ENCODE measurements at places on chromosomes 16 and 17. TPM values are rescaled to one million over a fixed set of nuclear protein-coding genes. Genes with fewer than 3 reads are reported as not detected.

DNA sequence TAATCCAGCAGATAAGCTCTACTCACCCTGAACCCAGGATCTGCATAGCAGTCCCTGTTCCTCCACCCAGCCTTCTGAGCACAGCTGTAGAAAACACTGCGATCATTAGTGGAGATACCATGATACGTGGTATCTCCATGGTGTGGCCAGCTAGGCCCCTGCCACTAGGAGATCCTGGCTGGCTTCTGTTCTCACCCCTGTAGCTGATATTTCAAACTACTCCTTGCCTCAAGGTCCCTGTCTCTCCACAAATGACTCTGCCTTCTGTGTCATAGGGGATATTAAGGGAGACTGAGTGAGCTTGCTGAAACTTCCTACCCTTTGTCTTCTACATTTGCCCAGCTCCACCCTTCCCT, 44.3 kb downstream of the ERN1 start:
- H3K27ac ChIP-seq: peak overlapping the region; percentile 99
- H3K36me3 ChIP-seq: no peaks in the 10 kb centered on the region
- no peak for DNase-seq

DNA sequence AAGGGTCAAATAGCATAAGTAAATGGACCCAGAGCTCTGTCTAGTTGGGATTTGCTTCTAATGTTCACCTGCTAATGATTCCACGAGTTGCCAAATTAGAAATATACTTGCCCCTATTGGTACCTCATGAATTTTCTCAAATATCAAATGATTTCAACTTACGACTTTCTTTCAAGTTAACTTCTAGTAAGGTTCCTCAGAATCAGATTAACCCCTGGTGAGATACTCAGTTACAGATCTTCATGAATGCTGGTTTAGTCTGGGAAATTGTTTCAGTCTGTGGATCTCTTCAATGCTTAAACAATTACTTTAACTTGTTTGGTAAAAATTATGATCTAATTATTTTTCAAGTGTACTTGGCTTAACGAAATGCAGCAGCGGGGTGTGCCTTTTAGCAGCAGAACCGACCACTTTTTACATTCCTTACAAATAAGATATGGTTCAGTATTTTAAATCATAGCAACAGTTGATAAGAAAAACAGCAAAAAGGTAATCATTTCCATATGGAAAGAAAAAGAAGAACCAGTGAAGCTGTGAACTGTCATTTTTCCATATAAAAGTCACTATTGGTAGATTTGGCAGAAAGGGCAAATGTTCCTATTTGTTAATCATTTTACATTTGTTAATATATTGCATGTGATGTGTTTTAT, 34.5 kb downstream of the TUBD1 start:
- no peak overlapping the region for H3K4me3 ChIP-seq
- H3K27me3 ChIP-seq: no peaks in the 10 kb centered on the region
- H3K36me3 ChIP-seq: no peaks in the 10 kb centered on the region
- peak overlapping the region; percentile 98 for H3K27ac ChIP-seq
- H3K4me1 ChIP-seq: peaks cover 59% of the 10 kb centered on the region
- DNase-seq: no peak

- no peaks in the 10 kb centered on the region for H3K36me3 ChIP-seq
- H3K27me3 ChIP-seq: no peaks in the 10 kb centered on the region
- peaks cover 6% of the 10 kb centered on the region for H3K4me1 ChIP-seq
- DNase-seq: no peak
- H3K27ac ChIP-seq: no peak overlapping the region
- H3K4me3 ChIP-seq: no peak overlapping the region
Measured at GRCh38 chr16:55642611-55643010, 13.2 kb upstream of the SLC6A2 start.

GRCh38 chr16:89700649-89701424, 668 bp downstream of the SPATA2L start:
- DNase-seq: peak; percentile 57
- peaks cover 5% of the 10 kb centered on the region for H3K4me1 ChIP-seq
- no peaks in the 10 kb centered on the region for H3K27me3 ChIP-seq
- H3K4me3 ChIP-seq: peak overlapping the region; percentile 67
- peak overlapping the region; percentile 29 for H3K27ac ChIP-seq

- H3K4me1 ChIP-seq: no peaks in the 10 kb centered on the region
- no peaks in the 10 kb centered on the region for H3K36me3 ChIP-seq
- H3K27ac ChIP-seq: no peak overlapping the region
- no peaks in the 10 kb centered on the region for H3K27me3 ChIP-seq
- H3K4me3 ChIP-seq: no peak overlapping the region
Measured at GRCh38 chr17:22233382-22233781, 541.1 kb downstream of the KCNJ18 start.

- H3K27ac ChIP-seq: no peak overlapping the region
- peaks cover 6% of the 10 kb centered on the region for H3K4me1 ChIP-seq
- no peaks in the 10 kb centered on the region for H3K36me3 ChIP-seq
- H3K27me3 ChIP-seq: no peaks in the 10 kb centered on the region
- no peak overlapping the region for H3K4me3 ChIP-seq
- no peak for DNase-seq
Measured at GRCh38 chr16:54932737-54933254, 2.1 kb downstream of the IRX5 start.

GRCh38 chr17:51251010-51251409, 8.8 kb downstream of the MBTD1 start:
- peaks cover 5% of the 10 kb centered on the region for H3K4me1 ChIP-seq
- peaks cover 43% of the 10 kb centered on the region for H3K36me3 ChIP-seq
- no peak for DNase-seq
- no peak overlapping the region for H3K27ac ChIP-seq
- H3K4me3 ChIP-seq: no peak overlapping the region
- no peaks in the 10 kb centered on the region for H3K27me3 ChIP-seq

GRCh38 chr17:75454193-75454592, 2.2 kb upstream of the TMEM94 start:
- DNase-seq: no peak
- H3K4me1 ChIP-seq: peaks cover 29% of the 10 kb centered on the region
- H3K27me3 ChIP-seq: no peaks in the 10 kb centered on the region
- H3K4me3 ChIP-seq: no peak overlapping the region

GRCh38 chr16:20944861-20945574, 44.4 kb downstream of the LYRM1 start:
- peaks cover 7% of the 10 kb centered on the region for H3K4me1 ChIP-seq
- H3K4me3 ChIP-seq: no peak overlapping the region
- no peak for DNase-seq
- no peaks in the 10 kb centered on the region for H3K27me3 ChIP-seq

DNA sequence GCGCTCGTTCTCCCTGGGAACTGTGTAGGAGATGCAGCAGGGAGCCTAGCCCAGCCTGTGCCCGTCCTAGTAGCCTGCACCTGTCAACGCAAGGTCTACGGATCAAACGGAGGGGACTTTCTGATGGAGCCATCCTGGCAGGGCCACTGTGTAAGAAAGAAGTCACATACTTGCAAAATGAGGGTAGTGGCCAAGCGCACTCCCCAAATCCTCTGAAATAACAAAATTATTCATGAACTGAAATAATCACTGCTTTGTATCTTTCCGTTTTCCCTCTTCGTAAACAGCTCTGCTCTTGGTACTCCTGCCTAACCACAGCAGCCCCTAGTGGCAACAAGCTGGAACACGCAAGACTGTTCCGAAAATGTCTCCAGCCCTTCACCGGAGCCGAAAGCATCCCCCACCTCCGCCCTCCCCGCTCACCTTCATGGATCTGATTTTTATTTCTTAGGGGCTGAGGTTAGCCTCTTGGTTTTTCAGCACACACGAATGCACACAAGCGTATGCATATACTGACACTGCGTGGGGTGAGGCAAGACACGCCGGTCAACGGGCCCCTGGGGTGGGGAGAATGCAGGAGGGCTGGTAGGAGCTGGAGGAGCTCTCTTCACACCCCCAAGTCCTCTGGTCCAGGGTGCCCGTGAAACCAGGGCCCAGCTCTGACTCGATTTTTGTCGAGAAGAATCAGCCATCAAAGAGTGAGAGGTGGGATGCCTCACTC, 100.8 kb downstream of the ABCC12 start:
- no peak overlapping the region for H3K4me3 ChIP-seq
- H3K4me1 ChIP-seq: peaks cover 19% of the 10 kb centered on the region
- no peaks in the 10 kb centered on the region for H3K27me3 ChIP-seq
- no peak overlapping the region for H3K27ac ChIP-seq

DNA sequence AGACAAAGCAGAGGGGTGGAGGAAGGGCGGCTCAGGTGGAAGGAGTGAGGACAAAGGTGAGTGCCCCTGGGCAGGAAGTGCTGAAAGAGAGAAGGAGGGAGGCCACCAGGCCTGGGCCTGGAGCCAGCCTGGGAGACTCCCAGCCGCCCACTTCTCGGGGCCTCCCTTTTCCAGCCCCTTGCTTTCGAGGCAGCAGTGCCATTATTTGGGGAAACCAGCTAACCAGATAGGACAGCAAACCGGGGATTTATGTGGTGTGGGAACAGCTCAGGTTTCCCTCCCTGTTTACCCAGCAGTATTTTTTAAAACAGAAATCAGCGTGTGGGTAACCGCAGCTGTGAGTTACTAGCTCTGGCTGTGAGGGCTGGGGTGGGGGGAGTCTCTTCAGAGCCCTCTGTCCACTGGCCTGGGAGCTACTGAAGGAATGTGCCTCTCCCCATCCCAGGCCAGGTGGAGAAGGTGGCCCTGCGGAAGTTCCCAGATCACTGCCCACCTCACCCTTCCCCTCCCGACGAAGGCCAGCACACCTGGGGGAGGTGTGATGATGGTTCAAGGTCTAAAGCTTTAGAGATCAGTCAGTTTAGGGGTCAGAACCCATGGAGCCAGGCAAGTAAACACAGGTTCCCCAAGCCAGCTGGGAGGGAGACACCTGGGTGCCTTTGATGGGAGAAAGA, 8.4 kb upstream of the MEOX1 start:
- no peaks in the 10 kb centered on the region for H3K27me3 ChIP-seq
- peak; percentile 78 for DNase-seq
- no peak overlapping the region for H3K4me3 ChIP-seq
- H3K36me3 ChIP-seq: no peaks in the 10 kb centered on the region

- no peak overlapping the region for H3K4me3 ChIP-seq
- no peaks in the 10 kb centered on the region for H3K4me1 ChIP-seq
- no peak for DNase-seq
- no peak overlapping the region for H3K27ac ChIP-seq
Measured at GRCh38 chr16:67883872-67884261, 818 bp upstream of the NRN1L start.

DNA sequence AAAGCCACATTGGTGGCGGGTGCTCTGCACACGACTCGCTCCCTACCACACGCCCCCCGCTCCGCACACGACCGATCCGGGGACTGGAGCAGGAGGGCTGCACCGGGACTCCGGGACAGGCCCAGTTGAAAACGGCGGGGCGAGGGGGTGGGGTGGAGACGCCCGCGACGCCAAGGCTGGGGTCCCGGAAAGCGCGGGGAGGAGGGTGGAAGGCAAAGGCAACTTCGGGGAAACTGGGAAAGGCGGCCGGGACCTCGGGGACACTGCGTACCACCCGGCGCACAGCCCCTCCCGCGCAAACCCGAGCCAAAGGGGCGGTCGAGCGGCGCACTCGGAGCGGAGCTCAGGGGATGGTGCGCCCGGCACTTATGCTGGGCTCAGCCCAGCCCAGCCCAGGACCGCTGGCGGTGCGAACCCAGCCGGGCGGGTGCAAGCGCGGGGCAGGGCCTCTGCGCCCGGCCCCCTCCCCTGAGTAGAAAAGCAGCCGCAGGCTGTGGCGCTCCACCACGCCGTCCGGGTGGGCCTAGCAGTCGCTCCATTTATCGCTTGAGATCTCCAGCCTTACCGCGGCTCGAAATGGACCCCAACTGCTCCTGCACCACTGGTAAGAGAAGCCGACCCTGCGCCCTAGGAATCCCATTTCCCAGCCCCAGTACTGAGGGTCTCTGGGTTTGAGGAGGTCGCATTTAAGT, at the start of gene MT1M:
Gene MT1M (plus strand): TSS at position 504 of the 692 bp plus-strand sequence. CDS start 73 bp downstream, at position 577.
- no peak within 1 kb of the TSS for H3K4me3 ChIP-seq
- peaks cover 11% of the 10 kb centered on the region for H3K4me1 ChIP-seq

- H3K27ac ChIP-seq: no peak overlapping the region
- H3K4me1 ChIP-seq: peaks cover 14% of the 10 kb centered on the region
- H3K36me3 ChIP-seq: no peaks in the 10 kb centered on the region
- H3K4me3 ChIP-seq: no peak overlapping the region
Measured at GRCh38 chr17:17906418-17907215, 65.6 kb downstream of the TOM1L2 start.

GRCh38 chr17:76550712-76551615, 11.1 kb downstream of the PRCD start:
- no peaks in the 10 kb centered on the region for H3K36me3 ChIP-seq
- DNase-seq: no peak
- peaks cover 15% of the 10 kb centered on the region for H3K4me1 ChIP-seq
- no peak overlapping the region for H3K4me3 ChIP-seq
- H3K27ac ChIP-seq: peak overlapping the region; percentile 38
- no peaks in the 10 kb centered on the region for H3K27me3 ChIP-seq

GRCh38 chr17:8300627-8301242, 5.5 kb upstream of the SLC25A35 start:
- H3K4me3 ChIP-seq: no peak overlapping the region
- no peak overlapping the region for H3K27ac ChIP-seq
- DNase-seq: peak; percentile 58
- no peaks in the 10 kb centered on the region for H3K36me3 ChIP-seq

DNA sequence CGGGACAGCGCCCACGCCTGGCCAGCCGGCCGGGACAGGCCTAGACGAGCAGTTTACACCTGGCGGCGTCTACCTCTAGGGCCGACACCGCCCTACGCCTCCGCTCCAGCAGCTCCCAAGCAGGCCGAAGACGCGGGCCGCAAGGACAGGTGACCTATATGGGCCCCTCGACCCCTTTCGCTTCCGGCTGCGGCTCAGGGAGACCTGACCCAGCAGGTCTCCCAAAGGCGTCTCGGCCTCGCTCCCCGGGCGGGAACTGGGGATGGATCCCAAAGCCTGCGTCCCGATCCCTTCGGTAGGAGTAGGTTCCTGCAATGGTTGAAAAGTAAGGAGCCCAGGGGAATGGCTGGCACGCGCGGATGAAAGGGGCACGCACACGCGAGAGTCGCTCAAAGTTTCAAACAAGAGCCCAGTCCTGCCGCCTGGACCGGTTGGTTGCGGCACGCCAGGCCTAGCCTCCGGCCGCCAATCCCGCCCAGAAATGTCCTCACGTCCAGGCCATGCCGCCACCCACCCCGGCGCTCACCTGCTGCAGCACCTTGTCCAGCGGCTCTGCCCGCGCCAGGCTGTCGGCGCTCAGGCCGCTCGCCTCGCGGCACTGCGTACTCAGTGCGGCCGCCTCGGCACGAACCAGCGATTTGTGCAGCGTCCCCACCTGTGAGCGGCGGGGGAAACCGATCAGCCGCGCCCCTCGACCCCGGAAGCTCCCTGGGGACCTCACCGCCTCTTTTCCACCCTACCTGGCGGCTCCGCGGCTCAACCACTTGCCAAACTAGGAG, 630 bp downstream of the ESRP2 start:
- peak overlapping the region; percentile 54 for H3K27ac ChIP-seq
- peaks cover 27% of the 10 kb centered on the region for H3K4me1 ChIP-seq
- no peaks in the 10 kb centered on the region for H3K27me3 ChIP-seq
- peak; percentile 52 for DNase-seq

GRCh38 chr17:82589851-82590180, 58.4 kb downstream of the WDR45B start:
- no peak for DNase-seq
- H3K4me1 ChIP-seq: peaks cover 17% of the 10 kb centered on the region
- no peak overlapping the region for H3K27ac ChIP-seq

- H3K4me1 ChIP-seq: no peaks in the 10 kb centered on the region
- no peak overlapping the region for H3K4me3 ChIP-seq
- peaks cover 3% of the 10 kb centered on the region for H3K27me3 ChIP-seq
- no peak for DNase-seq
Measured at GRCh38 chr17:57669671-57670529, 75.2 kb downstream of the CCDC182 start.

GRCh38 chr17:10750210-10750609, 20.4 kb upstream of the TMEM220 start:
- no peak for DNase-seq
- H3K27me3 ChIP-seq: peaks cover 48% of the 10 kb centered on the region
- H3K36me3 ChIP-seq: no peaks in the 10 kb centered on the region
- no peak overlapping the region for H3K4me3 ChIP-seq

Gene TNFRSF17
- not detected for total RNA-seq

Gene CCL13
- not detected for total RNA-seq

Gene ST3GAL2
- total RNA-seq: 9.7 TPM

Gene KRTAP1-1
- total RNA-seq: not detected

Gene RHBDL3
- 0.25 TPM for total RNA-seq

Gene FAM234A
- total RNA-seq: 131 TPM

Gene KRTAP3-1
- not detected for total RNA-seq
